Peyer's patch (tissue), 4 donors: ENCODE measurements at places on chromosomes 12 and 14. TPM values are rescaled to one million over a fixed set of nuclear protein-coding genes. Genes with fewer than 3 reads are reported as not detected.

KLHDC1 gene
- 28.1 TPM for total RNA-seq

OR4E2 gene
- total RNA-seq = not detected

SLC6A12 gene
- total RNA-seq = 1.7 TPM

SIX6 gene
- total RNA-seq = not detected

CCDC197 gene
- not detected for total RNA-seq

FAM90A1 gene
- total RNA-seq = not detected

GRCh38 chr12:9114946-9115345 lies 773 bp downstream of the A2M start:
- H3K4me3 ChIP-seq = no peak overlapping the region
- no peak overlapping the region for H3K27ac ChIP-seq
- no peaks in the 10 kb centered on the region for H3K36me3 ChIP-seq
- no peak for DNase-seq
- H3K27me3 ChIP-seq = no peaks in the 10 kb centered on the region
- no peaks in the 10 kb centered on the region for H3K4me1 ChIP-seq

DNA sequence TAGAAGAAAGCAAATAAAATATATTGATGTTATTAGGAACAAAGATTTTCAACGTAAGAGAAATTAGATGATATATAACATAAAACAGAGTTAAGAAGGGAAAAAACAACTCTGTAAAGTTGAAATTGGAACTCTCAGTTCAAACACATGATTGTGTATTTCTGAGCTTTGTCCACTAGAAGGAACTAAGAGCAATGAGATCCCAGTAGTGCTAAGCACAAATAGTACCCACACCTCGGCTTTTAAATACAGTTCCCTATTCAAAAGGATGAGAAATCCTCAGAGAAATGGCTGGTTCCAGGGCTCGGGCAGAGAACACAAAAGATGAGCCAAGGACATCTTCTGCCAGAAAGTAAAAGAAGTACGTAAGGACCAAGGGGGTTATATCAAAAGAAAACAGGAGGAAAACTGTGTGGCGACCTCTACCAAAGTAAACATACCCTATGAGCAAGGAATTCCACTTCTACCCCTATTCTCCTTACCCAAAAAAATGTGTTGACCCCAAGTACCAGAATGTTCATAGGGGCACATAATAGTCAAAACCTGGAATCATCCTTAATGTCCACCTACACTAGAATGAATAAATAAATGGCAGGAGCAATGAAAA lies 96.6 kb downstream of the SPTSSA start:
- no peak for DNase-seq
- no peaks in the 10 kb centered on the region for H3K4me1 ChIP-seq
- no peak overlapping the region for H3K27ac ChIP-seq
- H3K36me3 ChIP-seq = no peaks in the 10 kb centered on the region
- no peaks in the 10 kb centered on the region for H3K27me3 ChIP-seq

DNA sequence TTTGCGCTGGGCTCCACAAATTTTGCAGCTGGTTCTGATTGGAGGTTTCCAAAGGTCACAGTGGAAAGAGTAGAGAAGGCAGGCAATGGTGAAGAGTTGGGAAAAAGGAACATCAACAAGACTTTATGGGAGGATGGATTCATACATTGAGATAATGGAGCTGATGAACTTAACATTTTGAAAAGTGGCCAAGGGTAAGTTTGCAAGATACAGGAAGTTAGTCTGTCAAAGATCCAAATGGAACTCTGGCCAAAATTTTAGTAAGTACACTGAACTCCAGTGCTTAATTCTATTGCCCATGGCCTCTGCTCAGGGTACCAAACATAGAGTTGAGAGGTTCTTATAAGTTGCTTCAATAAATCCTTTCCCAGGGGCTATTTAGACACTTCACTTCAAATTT lies 15.6 kb downstream of the CCER1 start:
- no peaks in the 10 kb centered on the region for H3K27me3 ChIP-seq
- H3K4me1 ChIP-seq = no peaks in the 10 kb centered on the region
- no peak for DNase-seq
- no peak overlapping the region for H3K27ac ChIP-seq
- H3K36me3 ChIP-seq = no peaks in the 10 kb centered on the region
- no peak overlapping the region for H3K4me3 ChIP-seq

DNA sequence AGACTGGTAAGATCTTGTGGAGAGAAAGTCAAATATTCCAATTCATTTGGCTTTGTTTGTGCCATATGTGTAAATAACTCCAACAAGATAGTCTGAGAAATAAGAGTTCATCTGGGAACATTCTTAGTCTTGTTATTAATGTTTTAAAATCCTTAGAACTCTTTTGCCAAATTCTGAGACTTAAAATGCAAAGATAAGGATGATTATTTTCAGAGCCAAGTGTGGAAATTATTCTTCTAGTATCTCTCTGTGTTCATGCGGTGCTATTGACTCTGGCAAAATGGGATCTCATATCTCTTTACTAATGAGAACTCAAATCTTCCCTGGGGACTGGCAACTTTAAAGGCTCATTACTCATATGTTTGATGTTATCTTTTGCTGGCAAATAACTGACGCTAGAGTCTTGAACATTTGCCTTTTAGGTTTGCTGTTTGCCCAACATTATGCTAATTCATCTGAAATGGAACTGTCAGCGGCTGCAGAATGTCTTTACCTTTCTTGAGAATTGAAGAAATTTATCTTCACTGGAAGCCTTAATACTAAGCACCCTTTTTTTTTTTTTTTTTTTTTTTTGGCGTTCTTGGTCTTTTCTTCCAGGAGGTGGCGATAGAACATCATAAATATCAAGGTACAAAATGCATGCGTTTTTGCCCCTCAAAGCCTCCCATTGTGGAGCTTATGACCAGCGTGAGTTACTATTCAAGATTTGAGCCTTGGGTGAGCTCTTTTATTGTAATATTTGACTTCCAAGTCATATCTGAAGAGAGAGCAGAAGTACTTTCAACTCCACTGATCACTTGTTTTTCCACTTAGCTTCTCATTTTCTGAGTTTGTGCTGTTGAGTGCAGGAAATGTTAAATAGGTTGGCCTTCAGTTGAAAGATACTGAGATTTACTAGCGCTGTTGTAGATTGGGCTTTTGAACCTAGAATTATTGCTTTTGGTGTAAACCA lies 86.5 kb downstream of the CAND1 start:
- no peak overlapping the region for H3K27ac ChIP-seq
- peaks cover 14% of the 10 kb centered on the region for H3K4me1 ChIP-seq
- no peak for DNase-seq

- H3K27me3 ChIP-seq = no peaks in the 10 kb centered on the region
- DNase-seq = no peak
- H3K4me3 ChIP-seq = no peak overlapping the region
- peaks cover 12% of the 10 kb centered on the region for H3K4me1 ChIP-seq
- H3K27ac ChIP-seq = no peak overlapping the region
- H3K36me3 ChIP-seq = no peaks in the 10 kb centered on the region
These were observed 2.4 kb downstream of the NAA30 start for GRCh38 chr14:57392830-57393229.

- no peaks in the 10 kb centered on the region for H3K27me3 ChIP-seq
- no peaks in the 10 kb centered on the region for H3K4me1 ChIP-seq
- no peak overlapping the region for H3K27ac ChIP-seq
- no peaks in the 10 kb centered on the region for H3K36me3 ChIP-seq
These were observed 53.7 kb downstream of the TMTC2 start for GRCh38 chr12:82740129-82741000.

GRCh38 chr12:42235426-42235825 lies 2.6 kb downstream of the YAF2 start:
- DNase-seq = no peak
- no peak overlapping the region for H3K4me3 ChIP-seq
- no peaks in the 10 kb centered on the region for H3K36me3 ChIP-seq
- H3K27me3 ChIP-seq = no peaks in the 10 kb centered on the region
- no peak overlapping the region for H3K27ac ChIP-seq
- peaks cover 3% of the 10 kb centered on the region for H3K4me1 ChIP-seq

DNA sequence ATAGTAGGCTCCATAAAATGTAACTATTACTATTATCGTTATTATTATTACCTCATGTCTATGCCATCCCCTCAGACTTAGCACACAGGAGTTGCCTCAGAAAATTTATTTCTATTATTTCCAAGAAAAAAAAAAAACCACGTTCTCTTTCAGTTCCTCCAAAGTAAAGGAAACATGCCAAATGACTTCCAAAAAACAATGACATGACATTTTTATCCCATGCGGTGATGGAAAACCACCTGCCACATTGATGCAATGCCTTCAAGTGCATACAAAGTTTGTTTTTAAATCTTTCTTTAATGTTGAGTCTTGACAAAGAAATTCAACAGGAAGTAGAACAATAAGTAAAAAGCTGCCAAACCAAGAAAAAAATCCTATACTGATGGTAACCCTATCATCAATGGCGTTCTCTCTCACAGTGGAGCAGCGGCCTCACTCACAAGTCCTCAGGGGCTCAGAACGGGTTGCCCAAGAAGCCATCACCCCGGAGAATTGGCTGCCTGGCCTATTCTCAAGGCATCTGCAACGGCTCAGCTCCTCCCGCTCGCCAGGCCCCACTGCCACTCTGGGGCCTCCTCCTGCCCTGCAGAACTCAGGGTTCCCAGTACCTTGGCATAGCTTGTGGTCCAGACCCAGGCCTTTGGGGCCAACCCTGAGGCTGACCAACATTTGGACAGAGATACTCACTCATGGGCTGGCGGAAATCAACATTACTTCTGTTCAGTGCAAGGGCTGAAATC lies 51.9 kb downstream of the SERPINA3 start:
- no peak for DNase-seq
- H3K27me3 ChIP-seq = no peaks in the 10 kb centered on the region
- no peaks in the 10 kb centered on the region for H3K4me1 ChIP-seq

DNA sequence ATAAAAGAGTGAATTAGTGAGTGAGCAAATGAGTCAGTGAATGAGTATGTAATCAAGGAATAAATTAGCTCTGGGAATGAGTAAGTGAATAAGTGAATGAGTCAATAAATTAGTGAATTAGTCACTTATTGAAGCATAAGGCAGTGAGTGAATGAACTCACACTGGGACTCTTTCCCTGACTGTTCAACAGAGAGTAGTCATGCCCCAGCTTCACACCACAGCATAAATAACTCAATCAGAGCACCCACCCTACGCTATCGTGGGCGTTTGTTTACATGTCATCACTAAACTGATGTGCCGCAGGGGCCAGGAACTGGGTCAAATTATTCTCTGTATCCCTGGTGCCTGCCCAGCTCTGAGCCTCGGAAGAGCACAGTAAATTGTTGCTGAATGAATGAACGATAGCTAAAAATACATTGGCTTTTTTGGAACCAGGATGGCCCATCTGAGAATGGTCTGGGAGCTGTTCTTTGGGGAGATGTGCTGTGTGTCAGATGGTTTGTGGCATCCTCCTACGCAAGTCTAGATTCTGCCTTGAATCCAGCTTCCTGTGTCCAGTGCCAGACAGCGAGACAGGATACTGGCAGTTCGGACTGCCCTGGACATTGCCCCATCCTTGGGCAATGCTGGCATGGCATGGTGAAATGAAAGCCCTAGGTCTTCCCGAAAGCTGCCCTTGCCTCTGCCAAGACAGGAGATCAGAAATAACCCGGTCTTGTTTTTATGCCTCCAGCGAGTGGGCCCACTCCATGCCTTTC lies 98.0 kb upstream of the RTL1 start:
- no peak overlapping the region for H3K4me3 ChIP-seq
- no peaks in the 10 kb centered on the region for H3K27me3 ChIP-seq
- no peak overlapping the region for H3K27ac ChIP-seq
- H3K36me3 ChIP-seq = no peaks in the 10 kb centered on the region
- no peak for DNase-seq

- no peak overlapping the region for H3K27ac ChIP-seq
- H3K4me1 ChIP-seq = no peaks in the 10 kb centered on the region
- no peak overlapping the region for H3K4me3 ChIP-seq
- H3K27me3 ChIP-seq = no peaks in the 10 kb centered on the region
- DNase-seq = no peak
- H3K36me3 ChIP-seq = no peaks in the 10 kb centered on the region
These were observed 46.2 kb upstream of the JDP2 start for GRCh38 chr14:75381642-75382041.

GRCh38 chr14:83548061-83548839 lies 1981.7 kb upstream of the FLRT2 start:
- no peaks in the 10 kb centered on the region for H3K4me1 ChIP-seq
- no peaks in the 10 kb centered on the region for H3K27me3 ChIP-seq
- no peak overlapping the region for H3K4me3 ChIP-seq

- no peaks in the 10 kb centered on the region for H3K27me3 ChIP-seq
- no peak overlapping the region for H3K27ac ChIP-seq
- no peak for DNase-seq
- H3K4me3 ChIP-seq = no peak overlapping the region
- H3K4me1 ChIP-seq = no peaks in the 10 kb centered on the region
- no peaks in the 10 kb centered on the region for H3K36me3 ChIP-seq
These were observed 58.8 kb downstream of the GALC start for GRCh38 chr14:87934185-87934584.

GRCh38 chr12:95820096-95820703 lies 29.6 kb upstream of the NTN4 start:
- no peak for DNase-seq
- H3K36me3 ChIP-seq = no peaks in the 10 kb centered on the region

- no peaks in the 10 kb centered on the region for H3K36me3 ChIP-seq
- H3K27ac ChIP-seq = no peak overlapping the region
- no peak overlapping the region for H3K4me3 ChIP-seq
- DNase-seq = no peak
- H3K27me3 ChIP-seq = no peaks in the 10 kb centered on the region
- no peaks in the 10 kb centered on the region for H3K4me1 ChIP-seq
These were observed 376.5 kb downstream of the ETNK1 start for GRCh38 chr12:23001487-23001886.

- H3K27ac ChIP-seq = no peak overlapping the region
- DNase-seq = peak; percentile 58
- H3K4me3 ChIP-seq = no peak overlapping the region
- H3K4me1 ChIP-seq = no peaks in the 10 kb centered on the region
- H3K27me3 ChIP-seq = no peaks in the 10 kb centered on the region
These were observed 196.9 kb upstream of the BTG1 start for GRCh38 chr12:92342574-92342973.

- H3K36me3 ChIP-seq = no peaks in the 10 kb centered on the region
- DNase-seq = no peak
- H3K4me1 ChIP-seq = no peaks in the 10 kb centered on the region
- H3K27ac ChIP-seq = no peak overlapping the region
- H3K4me3 ChIP-seq = no peak overlapping the region
These were observed 468.0 kb downstream of the BCAT1 start for GRCh38 chr12:24480766-24481449.

DNA sequence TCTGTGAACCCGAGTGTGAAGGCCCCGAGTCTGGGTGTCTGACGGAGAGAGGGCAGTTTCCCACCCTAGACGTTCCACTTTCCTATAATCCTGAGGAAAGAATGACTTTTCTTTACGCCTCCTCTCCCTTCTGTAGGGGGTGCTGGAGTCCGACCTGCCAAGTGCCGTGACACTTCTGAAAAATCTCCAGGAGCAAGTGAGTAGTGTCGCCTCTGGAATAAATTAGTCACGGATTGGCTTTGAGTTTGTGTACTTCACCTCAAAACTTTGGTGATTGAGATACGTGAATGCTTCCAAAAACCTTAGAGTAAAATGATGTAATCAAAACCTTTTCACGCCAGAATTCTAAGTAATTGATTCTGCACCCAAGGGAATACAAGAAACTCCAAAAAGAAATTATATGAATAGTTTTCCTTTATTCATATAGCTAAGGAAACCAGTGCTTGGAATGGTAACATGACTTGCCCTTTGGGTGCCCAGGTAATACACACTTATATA lies 452 bp downstream of the NGDN start:
- H3K4me1 ChIP-seq = no peaks in the 10 kb centered on the region
- no peaks in the 10 kb centered on the region for H3K27me3 ChIP-seq
- no peak for DNase-seq
- peak overlapping the region; percentile 76 for H3K27ac ChIP-seq
- H3K4me3 ChIP-seq = peak overlapping the region; percentile 99
- H3K36me3 ChIP-seq = peaks cover 37% of the 10 kb centered on the region
